AG08395 (cell line): ENCODE measurements at places on chromosomes 3 and 15.

GRCh38 chr3:138404121-138404520, 30.3 kb upstream of the ESYT3 start:
- no peak for DNase-seq

- no peak for DNase-seq
Measured at GRCh38 chr15:41778521-41778920, 4.2 kb downstream of the MAPKBP1 start.

GRCh38 chr3:176526225-176526624, 671.1 kb downstream of the TBL1XR1 start:
- DNase-seq, result no peak

- DNase-seq, result peak; percentile 52
Measured at GRCh38 chr15:88621789-88622604, 857 bp downstream of the AEN start.

DNA sequence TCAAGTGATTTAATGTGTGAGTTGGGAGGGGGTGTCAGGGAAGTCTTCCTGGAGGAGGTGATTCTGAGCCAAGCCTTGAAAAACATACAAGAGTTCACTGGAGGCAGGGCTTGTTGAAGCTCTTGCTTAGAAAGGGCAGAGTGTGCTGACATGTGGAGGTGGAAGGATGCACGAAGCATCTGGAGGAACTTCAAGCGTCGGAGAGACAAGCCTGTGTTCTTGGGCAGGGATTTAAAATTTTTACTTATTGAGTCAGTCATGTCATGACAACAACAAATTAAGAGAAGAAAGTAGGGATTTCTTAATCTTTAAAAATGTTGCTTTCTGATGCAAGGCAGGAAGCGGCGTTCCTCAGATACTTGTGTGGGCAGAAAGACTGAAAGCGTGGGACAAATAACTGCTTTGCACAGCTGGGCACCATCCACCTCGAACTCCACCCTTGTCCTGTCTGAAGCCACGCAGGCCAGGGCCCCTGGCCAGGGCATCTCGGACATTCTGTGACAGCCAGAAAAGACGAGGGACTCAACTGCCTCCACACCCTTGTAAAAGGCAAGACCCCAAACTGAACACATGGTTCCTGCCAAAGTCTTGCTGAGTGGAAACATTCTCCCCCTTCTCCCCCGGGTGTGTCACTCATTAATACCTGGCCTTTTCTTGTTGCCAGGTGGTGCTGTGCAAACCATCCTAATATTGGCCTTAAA, 6.9 kb upstream of the IL16 start:
- DNase-seq, result peak; percentile 87

DNA sequence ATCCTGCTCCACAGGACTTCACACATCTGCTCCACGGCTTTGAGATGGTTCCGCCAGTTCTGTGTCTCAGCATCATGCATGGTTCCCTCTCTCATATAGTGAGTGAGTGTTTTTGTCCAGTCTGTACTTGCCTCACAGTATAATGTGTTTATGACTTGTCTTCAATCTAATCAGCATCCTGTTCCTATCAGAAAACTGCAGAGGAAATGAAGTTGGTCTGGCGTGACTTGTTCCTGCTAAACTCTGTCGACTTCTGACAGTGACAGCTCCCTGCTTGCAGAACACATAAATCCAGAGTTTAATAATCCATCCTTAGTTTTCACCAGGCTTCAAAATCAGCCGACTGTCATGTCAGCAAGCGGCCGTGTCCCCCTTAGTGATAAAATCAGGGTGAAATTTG, 222.3 kb downstream of the SLCO3A1 start:
- no peak for DNase-seq

- DNase-seq, result no peak
Measured at GRCh38 chr15:39269821-39270220, 311.1 kb upstream of the THBS1 start.

DNA sequence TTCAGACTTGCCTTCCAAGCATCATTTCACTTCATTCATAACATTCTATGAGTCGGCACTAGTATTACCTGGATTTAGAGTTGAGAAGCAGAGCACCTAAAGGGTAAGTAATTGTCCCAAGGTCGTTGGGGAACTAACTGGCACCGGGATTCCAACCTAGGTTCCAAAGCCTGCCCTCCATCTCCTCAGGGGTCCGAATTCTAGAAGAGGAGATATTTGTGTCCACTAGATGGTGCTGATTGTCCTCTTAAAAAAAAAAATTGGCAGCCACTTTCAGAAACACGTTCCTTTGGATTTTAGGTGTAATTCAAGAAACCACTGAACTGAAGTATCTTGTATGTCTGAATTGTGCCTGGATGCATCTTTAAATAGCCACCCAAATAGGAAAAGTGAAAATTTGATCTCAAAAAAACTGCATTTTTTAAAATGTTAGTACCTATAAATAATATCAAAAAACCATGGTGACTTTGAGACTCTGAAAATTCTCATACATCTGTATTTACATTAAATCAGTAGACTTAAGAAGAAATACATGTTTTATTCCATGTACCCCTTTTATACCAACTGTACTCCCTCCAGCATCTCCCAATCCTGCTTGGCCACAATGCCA, 3.9 kb upstream of the FSIP1 start:
- peak; percentile 59 for DNase-seq

DNA sequence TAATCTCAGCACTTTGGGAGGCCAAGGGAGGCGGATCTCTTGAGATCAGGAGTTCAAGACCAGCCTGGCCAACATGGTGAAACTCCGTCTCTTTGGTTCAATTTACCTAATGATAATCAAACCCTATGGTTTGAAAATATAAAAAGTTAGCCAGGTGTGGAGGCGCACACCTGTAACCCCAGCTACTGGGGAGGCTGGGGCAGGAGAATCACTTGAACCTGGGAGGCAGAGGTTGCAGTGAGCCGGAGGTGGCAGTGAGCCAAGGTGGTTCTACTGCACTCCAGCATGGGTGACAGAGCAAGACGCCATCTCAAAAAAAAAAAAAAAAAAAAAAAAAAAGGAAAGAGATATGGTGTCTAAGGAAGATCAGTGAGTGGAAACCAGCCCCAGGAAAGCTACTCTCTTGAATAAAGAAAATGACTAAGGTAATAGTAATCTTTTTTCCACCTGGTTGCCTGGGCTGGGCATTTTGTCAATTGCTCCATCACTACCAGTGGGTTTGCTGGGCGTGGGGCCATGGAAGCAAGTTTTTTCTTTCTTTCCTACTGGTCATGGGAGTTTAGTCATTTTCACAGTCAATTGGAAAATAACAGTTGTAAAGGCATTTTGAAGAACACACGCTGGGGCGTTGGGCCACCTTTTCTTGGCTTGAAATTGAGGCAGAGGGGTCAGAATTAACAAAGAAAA, 387.6 kb upstream of the RGMA start:
- DNase-seq, result no peak

- DNase-seq, result no peak
Measured at GRCh38 chr3:61789861-61790260, 228.5 kb downstream of the PTPRG start.

- no peak for DNase-seq
Measured at GRCh38 chr3:94693997-94694640, 631.3 kb downstream of the NSUN3 start.

DNA sequence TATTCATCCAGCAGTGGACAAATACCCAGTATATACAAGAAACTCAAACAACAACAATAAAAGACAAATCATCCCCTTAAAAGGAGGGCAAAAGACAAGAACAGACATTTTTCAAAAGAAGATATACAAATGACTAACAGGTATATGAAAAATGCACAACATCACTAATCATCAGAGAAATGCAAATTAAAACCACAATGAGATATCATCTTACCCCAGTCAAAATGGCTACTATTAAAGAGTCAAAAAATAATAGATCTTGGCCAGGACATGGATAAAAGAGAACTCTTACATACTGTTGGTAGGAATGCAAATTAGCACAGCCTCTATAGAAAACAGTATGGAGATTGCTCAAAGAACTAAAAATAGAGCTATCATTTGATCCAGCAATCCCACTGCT, 16.9 kb downstream of the DHX36 start:
- no peak for DNase-seq

DNA sequence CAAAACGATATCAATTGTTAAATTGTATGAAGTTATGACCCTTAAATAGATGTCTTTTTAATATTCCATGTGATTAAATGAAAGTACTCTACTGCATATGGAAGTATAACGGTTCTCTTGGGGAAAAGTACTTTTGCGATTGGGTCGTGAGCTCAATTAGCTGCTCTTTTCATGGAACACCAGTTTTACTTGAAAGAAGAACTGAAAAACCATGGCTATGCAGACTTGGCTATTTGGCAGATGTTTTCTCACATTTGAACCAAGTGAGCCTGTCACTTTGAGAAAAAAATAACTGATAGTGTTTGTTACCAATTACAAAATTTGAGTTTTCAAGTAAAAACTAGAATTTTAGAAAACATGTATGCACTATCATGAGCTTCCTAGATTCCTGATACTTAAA, 5.9 kb upstream of the INAFM2 start:
- DNase-seq, result no peak

DNA sequence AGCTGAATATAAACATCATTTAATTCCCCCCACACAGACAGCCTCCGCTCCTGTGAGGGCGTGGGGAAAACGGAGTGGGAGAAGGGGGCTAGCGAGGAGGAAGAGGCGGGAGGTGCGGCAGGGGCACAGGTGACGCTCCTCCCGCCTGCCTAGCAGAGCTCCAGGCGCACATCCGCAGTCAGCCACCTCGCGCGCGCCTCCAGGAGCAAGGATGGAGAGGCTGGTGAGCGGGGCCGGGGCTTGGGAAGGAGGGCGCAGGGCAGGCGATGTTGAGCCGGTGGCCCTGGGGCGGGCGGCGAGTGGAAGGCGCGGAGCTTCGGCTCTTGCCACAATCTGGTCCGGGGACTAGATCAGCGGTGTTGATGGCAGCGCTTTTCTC, at the start of gene CD200:
CD200 (plus strand) TSS at position 155 of the 379 bp plus-strand sequence; CDS start at position 212, 57 bp downstream.
- DNase-seq, result no peak

DNA sequence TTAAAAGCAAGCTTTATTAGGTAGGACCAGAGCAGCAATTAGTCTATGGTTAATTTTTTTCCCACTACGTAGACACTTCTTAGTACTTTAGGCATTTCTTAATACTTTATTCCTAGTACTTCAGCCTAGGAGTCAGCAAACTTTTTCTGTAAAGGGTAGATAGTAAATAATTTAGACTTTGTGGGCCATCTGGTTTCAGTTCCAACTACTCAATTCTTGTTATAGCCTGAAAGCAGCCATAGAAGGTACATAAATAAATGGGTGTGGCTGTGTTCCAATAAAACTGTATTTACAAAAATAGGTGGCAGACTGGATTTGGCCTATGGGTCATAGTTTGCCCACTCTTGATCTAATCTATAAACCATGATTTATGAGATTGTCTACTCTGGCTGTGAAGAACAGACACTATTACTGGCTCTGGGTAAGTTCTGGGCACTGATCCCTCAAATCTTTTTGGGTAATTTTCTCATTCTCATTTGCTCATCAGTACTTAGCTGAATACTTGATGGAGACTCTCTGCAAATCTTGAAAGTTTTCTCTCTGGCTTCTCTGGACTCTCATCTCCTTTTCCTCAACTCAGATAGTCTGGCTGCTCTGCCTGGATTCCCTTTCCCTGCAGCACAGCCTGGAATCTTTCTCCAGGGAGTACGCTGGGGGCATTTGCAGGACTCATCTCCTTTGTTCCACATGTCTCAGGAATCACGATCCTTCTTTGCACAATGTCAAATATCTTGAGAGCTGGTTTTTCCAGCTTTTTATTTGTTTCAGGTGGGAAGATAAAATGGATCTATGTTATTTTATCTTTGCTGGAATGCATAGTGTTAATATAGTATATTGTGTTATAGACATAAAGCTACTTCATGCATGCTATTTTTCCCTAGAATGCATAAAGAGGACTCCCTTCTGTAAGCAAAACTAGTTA, 524.8 kb upstream of the TBL1XR1 start:
- no peak for DNase-seq

GRCh38 chr3:134696155-134696554, 45.3 kb upstream of the KY start:
- no peak for DNase-seq

- no peak for DNase-seq
Measured at GRCh38 chr3:140438736-140439470, 239.0 kb upstream of the TRIM42 start.

GRCh38 chr3:64190517-64191515, 34.5 kb downstream of the PRICKLE2 start:
- DNase-seq, result peak; percentile 86

- DNase-seq, result no peak
Measured at GRCh38 chr3:49266410-49267095, 10.5 kb downstream of the C3orf62 start.

GRCh38 chr15:68819495-68820294, 1.0 kb downstream of the ANP32A start:
- no peak for DNase-seq

DNA sequence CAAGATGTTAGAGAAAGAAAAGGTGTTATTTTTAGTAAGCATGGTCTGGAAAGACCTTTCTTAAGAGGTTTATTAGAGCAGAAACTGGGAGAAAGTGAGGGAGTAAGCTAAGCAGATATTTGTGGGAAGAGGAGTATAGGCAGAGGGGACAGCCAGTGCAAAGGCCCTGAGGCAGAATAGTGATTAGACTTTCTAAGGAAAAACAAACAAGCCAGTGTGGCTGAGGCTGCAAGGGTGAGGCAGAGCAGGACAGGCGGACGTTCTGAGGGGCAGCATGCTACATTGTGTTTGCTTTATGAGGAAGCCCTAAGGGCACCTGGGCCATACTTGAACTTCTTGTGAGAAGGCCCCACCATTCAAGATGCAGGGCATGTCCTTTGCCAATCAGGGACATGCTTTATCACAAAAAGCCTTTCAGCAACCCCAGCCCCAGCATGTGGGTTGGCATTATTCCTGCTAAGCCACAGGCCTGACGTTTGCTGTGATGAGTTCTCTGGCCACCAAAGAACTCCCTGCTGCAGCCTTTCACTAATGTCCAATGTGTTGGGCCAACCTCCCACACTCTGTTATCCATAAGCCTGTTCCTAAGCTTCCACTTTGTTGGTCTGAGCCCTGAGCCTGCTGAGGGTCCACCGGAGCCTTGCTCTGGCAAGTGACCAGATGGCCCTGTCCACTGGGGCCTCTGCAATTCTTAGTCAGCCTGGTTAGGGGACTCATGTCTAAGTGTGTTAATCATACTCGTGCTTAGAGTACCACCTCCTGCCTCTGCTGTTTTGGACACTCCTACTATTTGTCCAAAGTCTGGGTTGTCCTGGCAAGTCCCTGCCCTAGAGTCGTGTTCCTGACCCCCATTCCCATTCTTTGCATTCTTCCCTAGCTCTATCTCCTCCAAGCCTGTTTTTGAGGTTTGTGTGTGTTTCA, 209.9 kb upstream of the CTNNB1 start:
- no peak for DNase-seq

DNA sequence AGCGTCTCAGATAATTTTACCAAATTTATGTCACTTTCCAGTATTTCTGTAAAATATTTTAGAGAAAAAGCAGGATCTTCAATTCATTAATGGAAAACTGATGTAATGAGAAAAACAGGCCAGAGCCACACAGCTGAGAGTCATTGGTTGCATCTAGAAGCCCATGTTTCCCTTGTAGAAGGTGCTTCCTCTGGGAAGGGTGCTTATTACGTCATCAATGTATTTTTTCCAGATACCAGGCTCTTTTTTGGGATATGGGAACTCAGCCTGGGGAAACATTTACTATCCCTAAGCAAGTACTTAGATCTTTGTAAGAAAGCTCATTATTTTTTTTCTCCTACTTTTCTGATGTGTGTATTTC, 89.1 kb upstream of the PHLDB2 start:
- no peak for DNase-seq

- no peak for DNase-seq
Measured at GRCh38 chr3:50551054-50551659, 16.4 kb downstream of the C3orf18 start.
